ENCODE measurements at places on chromosomes 3 and 15.

GRCh38 chr3:61806810-61807209 is 245.4 kb downstream of the PTPRG start:
- no peak for DNase-seq

DNA sequence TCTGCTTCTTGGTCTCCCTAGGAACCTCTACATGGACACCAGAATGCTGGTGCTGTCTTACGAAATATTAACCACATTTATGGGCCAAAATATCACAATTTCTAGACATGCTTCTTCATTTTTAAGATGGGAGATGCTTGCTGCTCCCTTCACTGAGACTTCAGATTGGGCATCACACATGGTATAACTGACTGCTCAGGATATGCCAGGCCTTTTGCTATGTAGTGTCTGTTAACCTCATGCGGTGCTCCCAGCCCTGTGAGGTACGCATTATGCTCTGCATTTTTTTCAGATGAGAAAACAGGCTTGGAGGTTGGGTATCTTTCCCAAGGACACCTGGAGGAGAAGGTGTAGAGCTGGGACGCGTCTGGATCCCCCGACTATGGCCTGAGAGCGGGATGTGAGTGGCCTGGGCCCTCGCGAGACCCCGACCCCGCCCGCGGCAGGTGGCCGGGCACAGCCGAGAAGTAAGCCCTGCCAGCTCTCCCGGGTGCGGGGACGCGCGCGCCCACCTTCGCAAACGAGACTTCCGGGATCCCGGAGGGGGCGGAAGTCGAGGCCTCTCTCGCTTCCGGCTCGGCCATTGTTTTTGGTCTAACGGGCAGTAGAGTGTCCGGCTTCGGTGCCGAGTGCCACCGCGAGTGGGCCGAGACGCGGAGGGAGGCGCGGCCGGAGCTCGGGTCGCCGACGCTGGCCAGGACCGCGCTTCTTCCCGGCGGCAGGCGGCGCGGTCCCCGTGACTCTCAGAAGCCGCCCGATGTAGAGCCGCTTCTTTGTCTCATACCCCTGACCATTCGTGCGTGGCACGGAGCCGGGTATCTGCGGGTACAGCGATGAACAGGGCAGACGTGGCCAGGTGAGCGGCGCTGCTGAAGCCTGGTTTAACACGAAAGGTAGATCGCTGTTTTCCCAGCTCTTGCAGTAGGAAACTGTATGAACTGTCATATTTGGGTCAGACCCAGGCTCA is at the start of gene ZKSCAN7:
Gene ZKSCAN7, plus strand, starts transcription at position 568 of the 967 bp plus-strand sequence. CDS start 1,855 bp downstream, outside the sequence.
- DNase-seq = peak; percentile 55

GRCh38 chr3:160927620-160928019 is 171.6 kb downstream of the PPM1L start:
- DNase-seq = no peak

GRCh38 chr3:71582612-71583565 is 639 bp downstream of the FOXP1 start:
- peak; percentile 47 for DNase-seq

DNA sequence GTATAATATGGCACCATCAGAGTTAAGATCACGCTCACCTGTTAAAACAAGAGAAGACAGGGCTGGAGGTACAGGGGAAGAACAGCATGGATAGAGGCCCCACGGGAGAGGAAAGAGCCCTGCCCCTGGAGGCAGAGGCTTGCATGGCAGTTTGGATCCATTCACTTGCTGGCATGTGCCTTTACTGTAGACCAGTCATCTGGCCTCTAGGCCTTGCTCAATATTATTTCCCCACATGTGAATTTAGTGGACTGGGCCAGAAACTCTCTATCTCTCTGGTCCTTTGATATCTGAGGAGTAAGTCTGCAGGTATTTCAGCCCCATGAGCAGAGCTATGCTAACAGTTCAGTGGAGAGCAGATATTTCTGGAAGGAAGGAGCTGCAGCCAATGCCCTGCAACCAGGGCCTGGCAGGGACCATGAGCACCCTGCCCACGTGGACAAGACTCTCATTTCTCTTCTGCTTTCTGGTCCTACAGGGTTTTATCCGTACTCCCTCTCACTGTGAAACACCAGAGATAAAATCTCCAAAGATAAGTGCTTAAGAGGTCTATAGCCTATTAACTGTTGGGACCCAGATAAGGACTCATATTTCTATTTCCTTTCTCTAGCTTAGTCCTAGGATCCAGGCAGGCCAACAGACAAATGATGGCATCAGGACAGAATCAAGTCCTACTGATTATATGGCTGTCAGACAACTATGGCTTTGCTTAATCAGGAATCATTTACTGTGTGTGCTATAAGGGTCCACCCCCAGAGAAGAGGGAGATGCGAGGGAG is 65.0 kb downstream of the CLDN11 start:
- DNase-seq = no peak

DNA sequence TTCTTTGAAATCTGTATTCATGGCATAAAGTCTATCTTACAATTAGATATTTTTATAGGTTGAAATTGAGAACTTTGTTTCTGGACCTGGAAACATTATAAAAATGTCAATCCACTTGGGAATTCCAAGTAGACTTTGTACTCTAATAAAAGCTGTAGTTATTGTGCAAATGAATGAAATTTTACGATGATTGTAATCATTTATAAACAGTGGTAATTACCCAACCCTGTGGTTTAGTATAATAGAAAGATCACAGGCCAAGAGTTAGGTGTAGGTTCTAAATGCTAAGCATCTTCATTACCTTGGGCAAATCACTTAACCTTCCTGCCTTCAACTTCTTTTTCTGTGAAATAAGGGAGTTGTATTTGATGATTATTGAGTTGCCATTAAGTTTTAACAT is 13.2 kb upstream of the SLC7A14 start:
- DNase-seq = no peak

DNA sequence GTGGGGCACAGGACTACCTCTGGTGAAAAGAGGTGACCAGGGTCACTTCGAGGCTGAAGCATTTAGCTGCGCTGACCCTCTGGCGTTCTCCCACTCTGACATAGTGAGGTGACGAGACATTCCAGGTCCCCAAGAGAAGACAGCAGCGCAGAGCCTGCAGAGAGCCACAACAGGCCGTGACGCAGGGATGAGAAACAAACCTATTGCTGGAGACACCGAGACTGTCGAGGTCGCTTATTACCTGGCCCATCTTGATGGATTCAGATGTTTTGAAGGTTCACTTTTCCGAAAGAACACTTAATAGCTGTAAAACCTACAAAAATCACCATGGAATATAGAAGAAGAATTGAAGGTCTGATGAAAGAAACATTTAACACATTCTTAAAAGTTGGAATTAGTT is 466.3 kb downstream of the NR2F2 start:
- DNase-seq = no peak

GRCh38 chr3:34568766-34569165 is 770.3 kb downstream of the PDCD6IP start:
- no peak for DNase-seq

GRCh38 chr3:14371573-14372474 is 30.6 kb upstream of the SLC6A6 start:
- no peak for DNase-seq

DNA sequence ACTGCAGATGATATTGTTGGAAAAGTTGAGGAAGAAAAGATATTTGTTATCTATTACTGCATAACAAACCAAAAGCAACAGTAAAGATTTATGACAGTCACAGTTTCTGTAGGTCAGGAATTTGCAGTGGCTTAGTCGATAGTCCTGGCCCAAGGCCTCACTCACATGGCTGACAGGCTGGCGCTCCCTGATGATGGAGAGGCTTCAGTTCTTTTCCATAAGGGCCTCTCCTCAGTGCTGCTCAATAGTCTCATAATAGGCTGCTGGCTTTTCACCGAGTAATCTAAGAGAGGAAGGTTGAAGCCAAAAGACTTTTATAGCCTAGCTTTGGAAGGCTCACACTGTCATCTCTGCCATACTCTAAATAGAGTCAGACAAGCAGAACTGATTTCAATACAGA is 17.7 kb downstream of the IREB2 start:
- no peak for DNase-seq

GRCh38 chr3:55252921-55253320 is 234.2 kb downstream of the WNT5A start:
- no peak for DNase-seq

DNA sequence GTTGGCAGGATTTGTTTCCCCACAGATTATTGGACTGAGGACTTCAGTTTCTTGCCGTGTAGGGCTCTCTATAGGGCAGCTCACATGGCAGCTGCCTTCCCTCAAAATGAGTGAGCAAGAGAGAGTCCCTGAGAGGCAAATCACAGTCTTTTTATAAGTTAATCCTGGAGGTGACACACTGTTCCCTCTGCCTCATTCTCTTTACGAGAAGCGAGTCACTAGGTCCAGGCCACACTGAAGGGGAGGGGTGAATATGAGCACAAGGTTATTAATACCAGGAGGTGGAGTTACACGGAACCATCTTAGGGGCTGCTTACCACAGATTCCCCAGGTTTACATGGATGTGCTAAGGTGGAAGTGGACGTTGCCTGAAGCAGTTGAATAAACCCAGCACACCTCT is 77.0 kb downstream of the LPP start:
- no peak for DNase-seq

DNA sequence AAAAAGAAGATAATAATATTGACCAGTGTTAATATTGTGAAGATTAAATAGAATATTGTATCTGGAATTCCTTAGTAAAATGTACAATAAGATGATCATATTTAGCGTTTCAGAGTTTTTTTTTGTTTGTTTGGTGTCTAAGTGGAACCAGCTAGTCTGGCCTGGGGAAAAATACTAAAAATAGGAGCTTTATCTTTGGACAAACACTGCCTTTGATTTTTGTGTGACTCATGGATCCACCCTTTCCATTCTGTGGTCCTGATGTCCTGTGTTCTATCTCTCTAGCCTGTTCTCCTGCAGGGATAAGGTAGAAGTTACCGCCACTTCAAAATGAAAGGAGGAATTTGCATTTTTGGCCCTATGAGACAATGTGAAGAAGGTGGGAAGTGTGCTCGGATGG is 79.7 kb upstream of the CRBN start:
- DNase-seq = no peak

DNA sequence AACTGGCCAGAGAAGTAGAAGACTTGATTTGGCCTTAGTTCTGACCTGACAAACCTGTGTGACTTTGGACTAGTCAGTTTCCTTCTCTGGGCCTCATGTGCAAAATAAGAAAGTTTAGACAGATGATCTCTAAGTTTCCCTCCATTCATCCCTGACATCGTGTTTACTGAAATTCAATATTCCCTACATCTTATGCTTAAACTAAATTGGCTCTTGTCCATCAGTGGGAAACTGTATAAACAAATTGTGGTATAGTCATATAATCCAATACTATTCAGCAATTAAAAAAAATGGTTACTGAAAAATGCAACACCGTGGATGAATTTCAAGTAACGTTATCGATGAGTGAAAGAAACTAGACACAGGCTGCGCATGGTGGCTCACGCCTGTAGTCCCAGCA is 64.4 kb upstream of the HRH1 start:
- DNase-seq = no peak

GRCh38 chr15:29885183-29885582 is 62.9 kb upstream of the TJP1 start:
- DNase-seq = no peak

Data from immature natural killer cell (primary cell).